ENCODE measurements at places on chromosomes 3 and 15.

GRCh38 chr3:58251631-58252035 is 14.0 kb downstream of the ABHD6 start:
- DNase-seq = no peak

- DNase-seq = no peak
Observed at GRCh38 chr3:75042941-75043340, 428.5 kb upstream of the CNTN3 start.

DNA sequence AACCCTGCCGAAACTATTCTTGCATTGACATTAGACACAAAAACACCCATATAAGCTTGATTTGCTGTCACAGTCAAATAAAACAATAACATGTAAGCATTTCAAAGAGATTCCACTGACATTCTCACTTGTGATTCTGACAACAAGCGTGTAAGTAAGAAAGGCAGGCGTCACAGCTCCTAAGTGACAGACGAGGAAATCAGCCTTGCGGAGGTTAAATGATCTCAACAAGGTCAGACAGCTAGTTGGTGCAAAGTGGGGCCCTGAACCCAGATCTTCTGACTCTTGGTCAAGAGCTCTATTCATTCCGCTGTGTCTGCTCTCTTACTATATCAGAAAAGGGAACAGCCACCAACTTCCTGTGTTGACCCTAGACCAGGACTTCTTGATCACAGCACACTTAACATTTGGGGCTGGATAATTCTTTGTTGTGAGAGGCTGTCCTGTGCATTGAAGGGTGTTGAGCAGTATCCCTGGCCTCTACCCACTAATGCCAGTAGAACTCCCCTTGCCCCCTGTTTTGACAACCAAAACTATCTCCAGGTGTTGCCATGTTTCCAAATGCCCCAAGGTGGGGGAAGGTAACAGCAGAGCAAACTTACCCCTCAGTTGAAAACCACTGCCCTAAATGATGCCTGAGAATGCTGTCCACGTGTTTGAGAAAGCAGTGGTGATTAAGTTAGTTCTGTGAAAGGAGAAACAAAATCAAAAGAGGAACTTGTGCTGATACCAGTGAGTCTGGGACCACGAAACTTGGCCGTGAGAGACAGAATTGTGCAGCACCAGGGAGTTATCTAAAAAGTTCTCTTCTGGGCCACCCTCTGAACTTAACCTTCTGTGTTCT is 86.1 kb downstream of the LIPC start:
- DNase-seq = no peak

GRCh38 chr3:102060814-102061213 is 211.5 kb downstream of the NFKBIZ start:
- no peak for DNase-seq

- no peak for DNase-seq
Observed at GRCh38 chr3:97952280-97952679, 20.0 kb downstream of the RIOX2 start.
